Activated naive CD4-positive, alpha-beta T cell treated with anti-CD3 and anti-CD28 coated beads for 36 hours (primary cell): ENCODE measurements at places on chromosomes 2 and 18. TPM values are rescaled to one million over a fixed set of nuclear protein-coding genes. Genes with fewer than 3 reads are reported as not detected.

DNA sequence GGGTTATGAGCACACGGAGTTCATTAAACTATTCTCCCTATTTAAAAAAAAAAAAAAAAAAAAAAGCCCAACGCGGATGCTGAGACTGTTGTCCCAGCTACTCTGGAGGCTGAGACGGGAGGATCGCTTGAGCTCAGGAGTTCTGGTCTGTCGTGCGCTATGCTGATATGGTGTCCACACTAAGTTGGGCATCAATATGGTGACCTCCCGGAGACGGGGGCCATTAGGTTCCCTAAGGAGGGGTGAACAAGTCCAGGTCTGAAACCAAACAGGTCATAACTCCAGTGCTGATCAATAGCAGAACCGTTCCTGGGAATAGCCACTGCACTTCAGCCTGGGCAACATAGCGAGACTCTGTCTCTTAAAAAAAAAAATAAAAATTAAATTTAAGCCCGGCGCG lies 12.9 kb upstream of the ANKRD53 start:
- peak overlapping the region; percentile 81 for H3K4me3 ChIP-seq
- H3K27me3 ChIP-seq: peaks cover 17% of the 10 kb centered on the region
- no peak overlapping the region for H3K27ac ChIP-seq
- no peaks in the 10 kb centered on the region for H3K36me3 ChIP-seq
- peaks cover 3% of the 10 kb centered on the region for H3K4me1 ChIP-seq

C18orf54 gene
- total RNA-seq: 10.2 TPM

GRCh38 chr2:151996243-151997003 lies 102.4 kb downstream of the CACNB4 start:
- H3K27ac ChIP-seq: no peak overlapping the region
- DNase-seq: no peak
- H3K36me3 ChIP-seq: peaks cover 2% of the 10 kb centered on the region
- H3K4me1 ChIP-seq: no peaks in the 10 kb centered on the region
- no peak overlapping the region for H3K4me3 ChIP-seq
- H3K27me3 ChIP-seq: no peaks in the 10 kb centered on the region

DNA sequence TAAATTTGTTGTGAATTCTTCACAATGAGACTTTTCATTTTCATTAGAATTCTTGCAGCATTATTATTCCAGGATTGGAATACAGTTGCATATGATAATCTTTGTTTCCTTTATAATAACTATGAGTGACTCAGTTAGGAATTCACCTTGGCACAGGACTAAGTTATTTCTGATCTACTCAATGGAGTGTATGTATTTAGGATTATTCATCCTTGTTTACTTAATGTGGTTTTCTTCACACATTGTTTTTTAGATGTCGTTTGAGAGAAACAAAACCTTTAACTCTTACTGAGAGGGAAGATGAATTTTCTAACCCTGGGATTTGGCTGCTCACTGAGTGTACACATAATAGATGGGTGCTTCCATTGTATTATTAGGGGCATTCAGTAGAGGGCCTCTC lies 970.1 kb downstream of the DPP10 start:
- no peaks in the 10 kb centered on the region for H3K27me3 ChIP-seq
- H3K4me3 ChIP-seq: no peak overlapping the region
- no peak overlapping the region for H3K27ac ChIP-seq
- H3K36me3 ChIP-seq: no peaks in the 10 kb centered on the region

TEKT4 gene
- not detected for total RNA-seq
